Activated T-helper 1 cell treated with Interleukin-2 at 50 U/mL for 16 hours (primary cell): ENCODE measurements at places on chromosomes 13 and 19.

DNA sequence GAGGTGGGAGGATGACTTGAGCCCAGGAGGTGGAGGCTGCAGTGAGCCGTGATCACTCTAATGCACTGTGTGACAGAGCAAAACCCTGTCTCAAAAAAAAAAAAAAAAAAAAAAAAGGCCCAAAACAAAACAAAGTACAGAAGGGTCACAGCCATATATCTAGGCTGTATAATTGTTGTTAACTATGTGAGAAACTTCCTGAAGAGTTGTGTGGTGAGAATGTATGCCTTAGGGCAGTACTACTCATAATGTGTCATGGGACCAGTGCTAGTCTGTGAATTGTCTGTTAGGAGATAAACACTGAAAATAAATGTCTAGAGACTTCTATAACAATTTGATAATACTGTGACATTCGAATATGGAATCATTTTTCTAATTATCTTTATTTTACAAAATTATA lies 43.1 kb downstream of the PAN3 start:
- DNase-seq = no peak

- no peak for DNase-seq
Observed at GRCh38 chr19:35327642-35328041, 1.3 kb upstream of the CD22 start.

- DNase-seq = no peak
Observed at GRCh38 chr19:39083983-39084731, at the start of gene ACP7. Gene ACP7 (plus strand): TSS chr19:39084368. CDS start chr19:39085270, 902 bp downstream.

- DNase-seq = peak; percentile 90
Observed at GRCh38 chr19:6372594-6373095, at the start of gene ALKBH7. Gene ALKBH7 (plus strand): TSS chr19:6372794. CDS start chr19:6372821, 27 bp downstream.

DNA sequence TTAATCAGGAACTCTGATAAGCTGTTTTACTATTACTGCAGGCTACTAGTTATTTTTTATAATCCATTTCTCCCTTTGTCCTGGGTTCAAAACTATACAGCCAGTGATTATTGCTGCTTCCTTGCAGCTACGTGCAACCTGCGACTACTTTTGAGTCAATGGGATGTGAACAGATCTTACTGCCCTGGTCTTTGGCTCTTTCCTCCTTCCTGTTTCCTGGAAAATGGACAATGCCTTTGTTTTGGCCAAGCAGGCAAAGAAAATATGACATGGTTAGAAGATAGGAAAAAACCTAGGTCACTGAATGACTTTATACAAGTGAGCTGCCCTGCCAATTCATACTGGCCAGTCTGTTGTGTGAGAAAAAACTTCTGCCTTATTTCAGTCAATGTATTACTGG lies 201.2 kb upstream of the KLF12 start:
- no peak for DNase-seq

DNA sequence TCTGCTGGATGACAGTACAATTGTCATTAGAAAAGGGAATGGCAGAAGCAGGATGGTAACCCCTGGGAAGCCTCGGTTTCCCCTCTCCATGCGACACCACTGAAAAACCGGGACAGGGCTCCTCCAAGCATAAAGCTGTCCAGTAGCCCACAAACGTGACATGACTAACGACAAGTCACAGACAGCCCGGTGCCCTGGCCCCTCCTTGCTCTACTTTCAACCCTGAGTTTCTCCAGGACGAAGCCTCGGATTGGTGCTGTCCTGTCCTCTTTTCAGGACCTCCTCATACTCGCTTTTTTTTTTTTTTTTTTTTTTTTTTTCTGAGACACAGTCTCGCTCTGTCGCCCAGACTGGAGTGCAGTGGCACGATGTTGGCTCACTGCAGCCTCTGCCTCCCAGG lies 16.3 kb downstream of the DPP9 start:
- no peak for DNase-seq

GRCh38 chr19:16075430-16076153 lies 703 bp upstream of the TPM4 start:
- DNase-seq = no peak

GRCh38 chr13:63629591-63629990 lies 2213.9 kb upstream of the PCDH20 start:
- no peak for DNase-seq
